ENCODE measurements at places on chromosomes 2 and 18. TPM values are rescaled to one million over a fixed set of nuclear protein-coding genes. Genes with fewer than 3 reads are reported as not detected.

The ST8SIA3 gene
- total RNA-seq, result not detected

DNA sequence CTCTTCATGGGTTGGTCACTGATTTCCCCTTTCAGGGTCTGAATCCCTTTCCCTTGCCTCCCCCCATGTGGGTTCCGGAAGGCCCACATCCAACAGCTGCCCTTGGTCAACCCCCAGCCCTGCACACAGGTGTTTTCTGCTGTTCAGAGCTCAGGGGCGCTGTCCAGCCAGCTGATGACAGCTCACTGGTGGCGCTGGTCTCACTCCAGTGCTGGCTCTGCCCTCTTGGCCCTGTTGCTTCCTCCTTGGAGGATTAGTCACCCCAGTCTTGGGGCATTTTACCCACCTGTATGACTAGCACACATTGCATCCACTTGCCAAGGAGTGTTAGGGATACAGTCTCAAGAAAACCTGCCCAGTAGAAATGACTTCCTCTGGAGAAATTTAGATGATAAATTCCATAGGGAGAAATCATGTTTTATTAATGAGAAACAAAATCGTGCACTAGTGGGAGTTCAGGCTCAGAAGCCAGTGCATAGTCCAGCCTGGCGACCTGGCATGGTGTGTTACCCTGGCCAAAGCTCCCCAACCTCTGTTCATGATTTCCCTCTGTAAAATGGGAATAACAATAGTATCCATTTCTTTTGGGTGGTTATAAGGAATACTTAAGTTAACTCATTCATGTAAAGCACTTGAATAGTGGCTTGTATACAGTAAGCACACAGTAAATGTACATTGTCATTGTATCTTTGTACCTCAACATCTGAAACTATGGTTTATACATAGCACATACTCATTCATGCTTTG lies 21.6 kb downstream of the CRIM1 start:
- peaks cover 98% of the 10 kb centered on the region for H3K4me1 ChIP-seq
- peak overlapping the region; percentile 10 for H3K4me3 ChIP-seq
- H3K36me3 ChIP-seq, result peaks cover 3% of the 10 kb centered on the region
- peak overlapping the region; percentile 56 for H3K27ac ChIP-seq
- no peaks in the 10 kb centered on the region for H3K27me3 ChIP-seq

GRCh38 chr2:201785135-201785534 lies 4.4 kb upstream of the ALS2 start:
- no peaks in the 10 kb centered on the region for H3K27me3 ChIP-seq
- H3K4me1 ChIP-seq, result peaks cover 5% of the 10 kb centered on the region
- H3K27ac ChIP-seq, result no peak overlapping the region
- no peak for DNase-seq

GRCh38 chr2:229909090-229909489 lies 12.7 kb downstream of the TRIP12 start:
- H3K27me3 ChIP-seq, result no peaks in the 10 kb centered on the region
- H3K4me1 ChIP-seq, result no peaks in the 10 kb centered on the region
- H3K27ac ChIP-seq, result no peak overlapping the region
- no peak overlapping the region for H3K4me3 ChIP-seq
- peaks cover 4% of the 10 kb centered on the region for H3K36me3 ChIP-seq

GRCh38 chr18:5237083-5237722 lies 40.1 kb upstream of the AKAIN1 start:
- H3K36me3 ChIP-seq, result no peaks in the 10 kb centered on the region
- peak overlapping the region; percentile 84 for H3K4me3 ChIP-seq
- DNase-seq, result peak; percentile 2
- H3K27ac ChIP-seq, result peak overlapping the region; percentile 92
- H3K4me1 ChIP-seq, result peaks cover 30% of the 10 kb centered on the region
- H3K27me3 ChIP-seq, result no peaks in the 10 kb centered on the region

- no peaks in the 10 kb centered on the region for H3K4me1 ChIP-seq
- H3K27ac ChIP-seq, result no peak overlapping the region
- H3K4me3 ChIP-seq, result no peak overlapping the region
- H3K27me3 ChIP-seq, result no peaks in the 10 kb centered on the region
- peak; percentile 54 for DNase-seq
Observed at GRCh38 chr2:233832869-233833311, 21.4 kb downstream of the HJURP start.

DNA sequence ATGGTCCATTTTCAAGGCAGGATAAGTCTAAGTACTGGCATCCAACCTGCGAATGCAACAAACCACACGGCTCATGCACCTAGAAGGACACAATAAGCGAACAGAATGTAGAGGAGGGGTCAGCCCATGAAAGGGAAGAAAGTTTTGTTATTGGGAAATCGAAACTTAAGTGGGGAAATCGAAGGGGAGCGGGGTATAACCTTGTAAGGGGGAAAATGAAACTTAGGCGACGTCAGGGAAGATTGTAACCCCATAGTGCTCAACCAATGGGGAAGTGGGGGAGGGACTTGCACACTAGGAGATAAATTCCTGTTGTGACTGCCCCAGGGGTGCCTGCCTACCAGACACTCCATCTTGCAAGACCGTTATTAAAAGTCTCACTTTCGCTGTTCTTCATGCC lies 15.6 kb upstream of the OTOF start:
- peaks cover 24% of the 10 kb centered on the region for H3K27me3 ChIP-seq
- no peaks in the 10 kb centered on the region for H3K4me1 ChIP-seq
- H3K4me3 ChIP-seq, result no peak overlapping the region
- DNase-seq, result no peak
- H3K27ac ChIP-seq, result no peak overlapping the region

All from PC-3 (cell line).